ENCODE measurements at places on chromosomes 5 and 9. TPM values are rescaled to one million over a fixed set of nuclear protein-coding genes. Genes with fewer than 3 reads are reported as not detected.

DNA sequence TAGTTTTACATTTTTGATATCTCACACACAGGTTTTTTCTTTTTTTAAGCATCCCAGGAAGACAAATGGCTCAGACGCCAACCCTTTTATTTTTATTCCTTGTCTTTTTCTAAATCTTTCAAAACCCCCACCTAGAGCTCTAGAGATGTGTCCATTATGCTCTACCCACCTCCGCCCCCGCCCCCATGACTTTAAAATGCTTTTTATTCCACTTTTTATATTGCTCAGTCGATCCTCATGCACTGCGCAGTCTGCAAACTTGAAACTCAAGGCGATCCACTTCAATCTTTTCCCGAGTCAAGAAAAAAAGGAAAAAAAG lies 411 bp upstream of the MAT2B start:
- no peak for DNase-seq

DNA sequence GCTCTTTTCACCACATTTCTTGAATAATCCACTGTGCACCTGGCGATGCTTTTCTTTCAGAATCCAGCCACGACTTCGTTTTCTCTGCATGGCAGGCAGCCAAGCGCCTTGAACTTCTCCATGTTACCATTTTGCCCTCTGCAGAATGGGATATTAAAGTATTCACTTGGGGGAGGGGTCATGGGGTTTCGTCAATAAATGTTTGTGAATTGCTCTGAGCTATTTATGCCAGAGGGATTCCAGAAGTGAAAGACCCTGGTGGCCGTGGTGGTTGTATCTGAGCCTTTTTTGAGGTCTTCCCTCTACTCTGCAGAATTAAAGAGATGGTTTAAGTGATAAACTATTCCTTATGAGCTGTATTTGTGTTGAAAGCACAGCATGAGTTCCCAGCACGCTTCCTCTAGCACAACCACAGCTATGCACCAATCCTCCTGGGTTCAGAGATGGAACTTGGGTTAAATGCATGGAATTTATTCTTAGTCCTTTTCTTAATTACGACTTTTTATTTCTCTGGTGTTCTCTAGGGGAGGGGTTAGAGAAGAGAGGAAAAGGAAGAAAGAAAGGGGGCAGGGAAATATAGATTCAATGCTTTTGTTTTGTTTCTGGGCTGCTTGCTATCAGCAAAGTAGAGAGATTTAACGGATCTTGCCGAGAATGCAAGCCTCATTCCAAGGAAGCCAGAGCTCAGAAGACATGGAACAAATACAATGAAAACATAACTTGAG lies 478.2 kb upstream of the TNC start:
- DNase-seq, result no peak

- no peak for DNase-seq
These were observed at the start of gene FTMT for GRCh38 chr5:121851643-121852574. TSS of gene FTMT (plus strand) at chr5:121851882. CDS start at chr5:121851964, 82 bp downstream.

DNA sequence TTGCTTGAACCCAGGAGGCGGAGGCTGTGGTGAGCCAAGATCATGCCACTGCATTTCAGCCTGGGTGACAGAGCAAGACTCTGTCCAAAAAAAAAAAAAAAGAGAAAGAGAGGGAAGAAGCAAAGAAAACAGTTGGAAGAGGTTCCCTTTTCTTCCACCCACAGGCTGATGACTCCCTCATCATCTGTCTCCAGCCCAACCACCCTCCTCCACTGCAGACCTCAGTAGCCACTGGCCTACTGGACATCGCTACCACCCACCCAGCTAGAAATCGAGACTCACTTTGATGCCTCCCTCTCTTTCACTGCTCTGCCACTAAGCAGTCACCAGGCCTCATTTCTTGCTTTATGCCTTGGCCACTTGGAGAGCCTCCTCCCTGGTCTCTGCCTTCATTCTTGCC lies 71.2 kb downstream of the NIPSNAP3B start:
- DNase-seq, result no peak

The RHOBTB3 gene
- 0.48 TPM for total RNA-seq

- no peak for DNase-seq
These were observed 14.0 kb downstream of the OLFM1 start for GRCh38 chr9:135101486-135101885.

DNA sequence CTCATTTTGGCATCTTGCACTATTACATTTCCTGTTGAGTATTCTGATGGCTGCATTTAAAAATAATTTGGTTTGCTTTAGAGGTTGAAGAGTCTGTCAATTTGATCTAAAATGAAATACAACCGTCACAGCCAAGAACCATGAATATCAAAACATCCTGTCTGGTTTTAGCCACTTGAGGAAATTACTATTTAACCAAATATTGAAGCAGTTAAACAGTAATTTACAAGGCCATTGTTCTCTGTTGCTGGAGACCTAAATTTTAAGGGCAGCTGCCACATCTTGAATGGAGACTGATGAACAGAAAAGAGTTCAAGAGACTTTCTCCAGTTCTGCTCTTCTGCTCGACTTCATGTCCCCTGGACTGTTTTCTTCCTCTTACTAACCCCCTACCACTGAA lies 549.4 kb downstream of the LRRC70 start:
- no peak for DNase-seq

The FIBCD1 gene
- not detected for total RNA-seq

The GRIN3A gene
- not detected for total RNA-seq

DNA sequence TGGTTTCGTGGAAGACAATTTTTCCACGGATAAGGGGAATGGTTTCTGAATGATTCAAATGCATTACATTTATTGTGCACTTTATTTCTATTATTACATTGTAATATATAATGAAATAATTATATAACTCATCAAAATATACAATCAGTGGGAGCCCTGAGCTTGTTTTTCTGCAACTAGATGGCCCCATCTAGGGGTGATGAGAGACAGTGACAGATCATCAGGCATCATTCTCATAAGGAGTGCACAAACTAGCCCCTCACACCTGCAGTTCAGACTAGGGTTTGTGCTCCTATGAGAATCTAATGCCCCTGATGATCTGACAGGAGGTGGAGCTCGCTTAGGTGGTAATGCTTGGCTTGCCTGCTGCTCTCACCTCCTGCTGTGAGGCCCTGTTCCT lies 6.4 kb downstream of the ISCA1 start:
- DNase-seq, result no peak

- no peak for DNase-seq
These were observed 87.0 kb upstream of the TNC start for GRCh38 chr9:115204904-115205453.
